Activated CD8-positive, alpha-beta memory T cell treated with anti-CD3 and anti-CD28 coated beads, Interleukin-2, amount 10 ng/mL, durations not matched to agents 7 days and 5 days (primary cell): ENCODE measurements at places on chromosomes 16 and 17.

GRCh38 chr17:70314096-70314495 lies 144.8 kb downstream of the KCNJ2 start:
- no peak for DNase-seq

DNA sequence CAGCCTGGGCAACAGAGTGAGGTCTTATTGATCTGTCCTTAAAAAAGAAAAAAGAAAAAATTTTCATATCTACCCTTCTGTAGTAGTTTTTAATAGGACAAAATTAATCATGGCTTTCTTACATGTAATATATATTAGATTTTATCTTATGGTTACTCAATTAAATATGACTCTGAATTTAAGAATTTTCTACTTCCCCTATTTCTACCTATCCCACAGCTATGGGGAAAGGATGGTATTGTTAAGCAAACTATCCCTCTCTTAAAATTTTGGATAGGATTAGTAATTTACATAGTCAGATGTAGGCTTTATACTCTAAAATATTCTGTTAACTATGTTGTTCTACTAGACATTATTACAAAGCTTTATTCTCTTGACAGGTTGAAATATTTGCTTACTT lies 62.5 kb downstream of the NQO1 start:
- no peak for DNase-seq

GRCh38 chr16:86026916-86027315 lies 128.0 kb downstream of the IRF8 start:
- DNase-seq: no peak

- no peak for DNase-seq
Observed at GRCh38 chr17:15119968-15120367, 145.2 kb downstream of the PMP22 start.

DNA sequence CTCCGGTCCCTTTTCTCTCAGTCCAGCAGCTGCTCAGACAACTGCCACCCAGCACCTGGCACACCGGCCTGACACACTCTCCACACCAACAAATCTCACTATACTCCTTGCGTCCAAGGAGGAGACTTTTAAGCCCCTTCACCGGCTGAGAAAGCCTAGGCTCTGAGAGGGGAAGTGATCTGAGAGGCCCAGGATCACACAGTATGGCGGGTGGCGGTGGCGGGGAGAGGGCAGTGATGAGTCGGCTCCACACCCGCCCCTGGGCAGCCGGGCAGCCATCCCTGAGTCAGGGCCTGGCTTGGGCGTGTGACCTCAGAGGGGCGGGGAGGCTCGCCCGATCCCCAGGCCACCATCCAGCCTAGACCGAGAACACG lies 569 bp downstream of the FLII start:
- DNase-seq: peak; percentile 71

DNA sequence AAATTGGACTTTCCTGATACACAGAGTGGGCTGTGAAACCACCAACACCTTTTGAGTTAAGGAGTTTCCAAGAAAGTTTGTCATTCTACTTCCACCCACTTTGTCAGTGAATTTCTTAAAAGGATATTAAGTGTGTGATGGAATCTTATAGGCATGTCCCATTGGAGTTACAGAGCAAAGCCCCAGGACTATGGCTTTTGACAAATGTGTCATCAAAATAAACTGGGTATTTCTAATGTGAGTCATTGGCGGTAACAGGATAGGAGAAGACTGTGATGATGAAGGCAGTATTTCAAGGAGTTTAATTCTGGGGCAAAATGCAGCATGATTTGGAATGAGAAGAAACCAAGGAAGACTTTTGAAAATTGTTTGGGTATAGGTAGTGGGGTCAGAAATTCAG lies 1013.8 kb upstream of the EEF2KMT start:
- DNase-seq: no peak

DNA sequence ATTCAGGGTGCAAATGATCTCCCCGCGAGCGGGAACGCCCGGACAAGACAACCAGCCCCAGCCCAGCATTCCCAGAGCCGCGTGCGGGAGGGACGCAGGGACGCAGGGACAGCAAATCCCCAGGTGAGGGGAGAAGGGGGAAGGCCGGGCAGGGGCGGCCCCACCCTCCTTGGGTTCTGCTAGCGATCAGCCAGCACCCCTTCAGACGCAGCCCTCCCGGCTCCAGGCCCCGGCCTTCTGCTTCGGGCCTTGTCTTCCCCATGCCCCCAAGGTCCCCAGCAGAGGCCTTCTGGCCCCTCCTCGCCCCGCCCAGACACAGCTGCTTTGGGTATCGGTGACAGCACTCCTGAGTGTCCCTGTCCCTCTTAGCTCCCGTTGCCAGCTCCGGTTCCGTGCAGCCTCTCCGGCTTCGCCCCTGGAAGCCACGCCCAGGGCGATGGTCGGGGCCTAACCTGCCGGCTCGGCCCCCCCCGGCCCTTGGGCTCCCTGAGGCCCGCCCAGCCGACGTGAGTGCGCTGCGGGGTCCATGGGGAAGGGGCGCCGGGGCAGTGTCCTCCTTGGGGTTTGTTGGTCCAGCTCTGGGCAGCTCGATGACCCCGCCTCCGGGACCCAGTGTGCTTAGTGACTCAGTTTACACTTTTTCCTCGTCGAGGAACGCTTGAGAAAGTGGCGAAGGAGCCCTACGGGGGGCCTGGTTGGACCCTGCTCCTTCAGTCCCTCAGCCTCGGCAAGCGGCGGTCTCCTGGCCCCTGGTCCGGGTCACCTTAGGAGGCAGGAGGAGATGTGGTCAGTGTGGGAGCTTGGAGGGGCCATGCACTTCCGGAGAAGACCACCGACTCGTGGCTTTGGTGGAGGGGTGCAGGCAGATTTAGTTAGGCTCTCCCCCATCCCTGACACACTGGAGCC lies 50.5 kb upstream of the AMZ2 start:
- peak; percentile 57 for DNase-seq

- DNase-seq: no peak
Observed at GRCh38 chr16:78452025-78452555, 352.6 kb downstream of the WWOX start.

DNA sequence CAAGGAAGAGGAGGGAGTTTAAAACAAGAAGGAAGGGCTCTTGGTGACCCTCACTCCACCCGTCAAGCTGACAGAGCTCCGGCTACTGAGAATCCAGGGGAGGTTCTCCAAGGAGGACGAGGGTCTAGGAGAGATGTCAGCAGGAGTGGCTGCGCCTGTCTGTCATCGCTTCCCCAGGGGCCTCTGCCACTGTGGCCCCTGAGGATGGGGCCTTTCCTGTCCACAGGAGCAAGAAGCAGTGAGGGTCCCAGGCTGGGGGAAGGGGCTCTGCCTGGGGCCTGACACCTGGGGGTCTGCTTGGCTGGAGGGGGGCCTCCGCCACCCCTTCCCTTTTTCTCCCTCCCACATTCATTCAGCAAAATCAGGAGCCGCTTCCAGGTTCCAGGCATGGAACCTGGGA lies 66.5 kb upstream of the TNRC6C start:
- no peak for DNase-seq

- peak; percentile 43 for DNase-seq
Observed at GRCh38 chr17:42459801-42460281, 1.2 kb downstream of the ATP6V0A1 start.

GRCh38 chr16:67016681-67017420 lies 12.1 kb upstream of the CBFB start:
- no peak for DNase-seq

DNA sequence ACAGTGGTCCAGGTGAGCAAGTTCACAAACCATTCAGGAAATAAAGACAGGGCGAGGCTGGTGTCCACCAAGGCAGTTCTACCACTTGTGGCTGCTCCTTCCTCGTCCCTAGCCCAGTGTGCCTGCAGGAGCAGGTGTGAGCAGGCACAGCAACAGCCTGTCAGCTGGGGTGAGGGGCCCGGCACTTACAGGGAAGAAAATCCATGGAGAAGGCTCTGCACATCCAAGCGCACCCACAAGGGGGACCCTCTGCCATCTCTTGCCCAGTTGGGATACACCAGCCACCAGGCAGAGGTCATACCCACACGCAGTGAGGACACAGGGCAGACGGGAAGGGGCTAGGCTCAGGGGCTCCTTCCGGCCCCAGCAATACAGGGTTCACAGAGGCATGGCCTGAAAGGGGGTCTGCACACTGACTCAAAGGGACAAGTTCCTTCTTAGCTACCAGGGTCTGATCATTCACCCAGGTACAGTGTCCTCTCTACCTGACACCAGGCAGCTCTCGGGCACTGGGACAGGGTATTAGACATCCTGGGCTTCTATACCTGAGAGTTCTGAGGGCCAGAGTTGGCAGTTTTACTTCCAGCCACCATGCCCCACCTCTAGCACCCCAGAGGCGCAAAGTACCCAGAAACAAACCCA lies 27.0 kb downstream of the CDIP1 start:
- DNase-seq: peak; percentile 52

- no peak for DNase-seq
Observed at GRCh38 chr17:63345611-63346010, 100.5 kb downstream of the CYB561 start.

DNA sequence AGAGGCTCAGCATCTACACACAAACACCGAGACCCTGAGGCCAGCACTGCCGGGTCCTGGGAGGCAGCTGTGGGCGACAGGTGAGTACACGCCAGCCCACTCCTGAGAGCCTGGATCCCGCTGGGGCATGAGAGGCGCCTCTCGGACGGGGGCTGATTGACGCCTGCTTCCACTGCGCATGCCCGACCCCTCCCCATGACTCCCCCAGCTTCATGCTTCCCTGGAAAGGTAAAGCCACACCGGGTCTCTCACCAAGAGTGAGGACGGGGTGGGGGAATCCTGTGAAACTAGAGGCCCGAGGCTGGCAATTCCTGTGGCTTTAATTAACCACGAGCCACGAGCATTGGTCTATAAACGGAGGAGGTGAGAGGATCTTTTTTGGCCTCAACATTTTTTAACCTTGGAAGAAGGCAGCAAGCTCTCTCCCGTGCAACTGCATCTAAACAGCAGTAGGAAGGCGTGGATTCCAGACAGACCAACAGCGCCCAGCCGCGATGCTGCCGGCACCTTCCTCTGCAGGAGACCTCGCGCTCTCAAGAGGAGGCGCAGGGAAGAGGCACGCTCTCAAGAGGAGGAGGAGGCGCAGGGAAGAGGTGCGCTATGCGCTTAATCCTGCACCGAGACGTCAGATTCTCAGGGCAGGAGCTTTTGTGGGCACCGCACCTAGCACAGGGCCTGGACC lies 71.8 kb upstream of the METRNL start:
- DNase-seq: no peak
